ENCODE measurements at places on chromosomes 16 and 17.
A peak's percentile ranks its signal among the peaks of the same experiment; 100 is the strongest.

GRCh38 chr16:59259074-59259949 lies 525.2 kb upstream of the GOT2 start:
- no peak for DNase-seq

DNA sequence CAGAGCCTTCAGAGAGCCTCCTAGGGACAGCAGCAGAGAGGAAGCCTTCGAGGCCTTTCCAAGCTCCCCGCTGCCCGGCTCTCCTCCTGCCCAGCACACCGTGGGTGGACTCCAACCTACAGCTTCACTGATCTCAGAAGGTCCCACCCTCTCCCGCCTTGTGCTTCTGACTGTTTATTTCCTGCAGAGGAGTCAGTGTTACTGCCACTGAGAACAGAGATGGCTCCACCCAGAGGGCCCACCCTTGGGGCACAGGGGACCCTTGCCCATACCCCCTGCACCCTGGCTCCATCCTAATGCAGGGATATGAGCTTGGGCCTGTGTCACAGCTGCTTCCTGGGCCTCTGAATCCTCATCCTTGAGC lies 52.8 kb upstream of the TOB1 start:
- no peak for DNase-seq

- peak; percentile 43 for DNase-seq
Measured at GRCh38 chr17:3754458-3755334, 31.0 kb downstream of the HASPIN start.

DNA sequence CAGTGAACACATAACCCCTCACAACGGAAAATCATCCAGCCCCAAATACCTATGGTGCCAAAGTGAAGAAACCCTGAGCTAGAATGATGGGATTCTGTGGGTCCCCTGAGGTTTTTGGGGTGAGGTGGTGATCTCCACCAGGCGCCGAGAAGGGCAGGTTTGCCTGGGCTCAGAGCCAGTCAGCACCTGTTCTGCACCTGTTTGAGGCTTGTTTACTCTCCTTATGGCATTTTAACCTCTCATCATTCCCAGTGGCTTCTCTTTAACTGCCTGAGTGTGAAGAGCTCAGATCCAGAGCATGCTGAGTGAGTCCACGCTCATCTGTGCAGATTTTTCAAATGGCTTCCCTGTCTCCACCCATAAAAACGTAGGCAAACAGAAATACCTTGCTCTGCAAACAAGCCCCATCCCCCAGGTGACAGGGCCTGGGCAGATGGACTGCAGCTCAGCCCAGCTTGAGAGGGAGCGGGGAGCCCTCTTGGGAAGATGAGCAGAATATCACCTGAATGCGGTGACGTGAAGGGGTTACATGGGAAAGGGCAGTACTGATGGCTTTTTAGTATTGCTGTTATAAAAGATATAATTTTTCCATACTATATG lies 40.1 kb upstream of the CLEC19A start:
- DNase-seq: no peak

GRCh38 chr17:38326996-38327792 lies 16.6 kb downstream of the GPR179 start:
- DNase-seq: no peak

DNA sequence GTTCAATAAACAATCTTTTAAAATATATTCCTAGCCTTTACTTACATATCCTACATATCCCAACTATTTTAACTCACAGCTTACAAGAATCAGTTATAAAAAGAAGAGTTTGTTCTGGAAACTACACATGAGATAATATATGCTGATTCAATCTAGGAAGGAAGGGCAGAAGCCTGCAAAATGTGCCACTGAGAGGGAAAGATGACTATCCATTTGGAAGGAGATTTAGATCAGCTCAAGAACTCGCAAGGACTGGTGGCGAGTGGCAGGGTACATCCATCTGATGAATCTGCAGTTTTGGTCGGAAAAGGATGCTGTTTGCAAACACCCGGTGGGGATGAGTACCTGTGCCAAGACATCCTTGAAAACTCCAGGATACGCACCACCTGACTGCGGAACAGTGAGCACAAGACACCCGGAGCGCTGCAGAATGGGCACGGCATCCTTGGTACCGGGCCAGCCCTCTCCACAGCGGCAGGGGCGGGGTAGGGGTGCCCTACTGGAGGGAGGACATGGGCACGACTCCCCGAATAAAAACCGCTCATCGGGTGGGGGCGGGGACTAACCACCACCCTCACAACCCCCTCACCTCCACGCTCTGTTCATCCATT lies 723 bp downstream of the TRIM37 start:
- peak; percentile 54 for DNase-seq

- no peak for DNase-seq
Measured at GRCh38 chr16:66479661-66480264, 52.7 kb downstream of the BEAN1 start.

GRCh38 chr16:67528222-67528869 lies at the start of gene RIPOR1:
TSS of gene RIPOR1 (plus strand) at chr16:67528829. CDS start at chr16:67538447, 9,618 bp downstream.
- DNase-seq: no peak

GRCh38 chr17:68302666-68303065 lies 11.4 kb downstream of the ARSG start:
- no peak for DNase-seq

DNA sequence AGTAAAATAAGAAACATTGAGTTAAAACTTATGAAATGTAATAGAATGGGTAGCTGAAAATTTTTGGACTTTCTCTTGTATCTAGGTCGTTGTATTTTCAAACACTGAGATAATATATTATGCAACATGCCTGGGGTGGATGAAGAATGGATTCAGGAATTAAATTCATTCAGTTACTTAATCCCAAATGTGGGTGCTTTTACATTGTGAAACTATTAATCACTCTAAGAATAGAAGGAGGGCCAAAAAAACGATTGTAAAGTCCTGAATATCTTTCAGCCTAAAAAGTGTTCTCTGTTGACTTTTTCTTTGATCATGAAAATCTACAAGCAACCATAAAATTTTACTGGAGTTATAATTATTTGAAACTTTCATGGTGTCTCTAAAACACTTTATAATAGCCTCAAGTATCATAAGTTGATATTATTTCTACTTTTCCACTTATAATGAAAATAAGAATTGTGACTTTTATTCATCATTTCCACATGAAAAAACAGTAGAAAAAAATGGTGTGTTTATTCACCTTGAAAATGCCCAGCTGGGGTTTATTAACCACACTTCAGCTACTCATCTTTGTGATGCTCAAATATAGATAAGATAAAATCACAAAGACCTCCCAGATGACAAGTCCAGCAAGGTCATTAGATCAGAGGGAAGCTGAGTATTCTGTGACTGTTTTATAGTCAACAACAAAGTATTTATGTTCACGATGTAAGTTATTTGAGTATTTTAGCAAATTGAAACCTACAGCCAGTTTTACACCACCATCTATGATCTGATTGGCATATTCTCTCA lies 619.9 kb upstream of the SOX9 start:
- no peak for DNase-seq

- no peak for DNase-seq
Measured at GRCh38 chr16:67775273-67775672, 31.1 kb downstream of the RANBP10 start.

- no peak for DNase-seq
Measured at GRCh38 chr17:46971647-46972300, 7.3 kb downstream of the RPRML start.

DNA sequence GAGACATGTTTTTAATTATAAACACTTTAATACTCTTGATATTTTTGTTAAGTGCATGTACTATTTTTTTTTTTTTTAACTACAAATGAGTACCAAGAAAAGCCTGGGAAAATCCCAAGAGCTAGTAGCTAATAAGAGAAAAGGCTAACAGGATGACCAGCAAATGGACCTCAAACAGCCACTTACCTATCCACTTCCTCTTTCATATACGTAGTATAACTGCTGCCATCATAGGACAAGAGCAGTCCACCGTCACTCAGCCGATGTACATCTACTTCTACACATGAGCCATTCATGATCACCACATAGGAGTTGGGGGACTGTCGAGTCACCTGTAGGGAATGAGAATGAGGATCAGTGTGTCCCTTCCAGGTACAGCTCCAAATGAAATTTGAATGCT lies 128.0 kb upstream of the C17orf78 start:
- DNase-seq: no peak

DNA sequence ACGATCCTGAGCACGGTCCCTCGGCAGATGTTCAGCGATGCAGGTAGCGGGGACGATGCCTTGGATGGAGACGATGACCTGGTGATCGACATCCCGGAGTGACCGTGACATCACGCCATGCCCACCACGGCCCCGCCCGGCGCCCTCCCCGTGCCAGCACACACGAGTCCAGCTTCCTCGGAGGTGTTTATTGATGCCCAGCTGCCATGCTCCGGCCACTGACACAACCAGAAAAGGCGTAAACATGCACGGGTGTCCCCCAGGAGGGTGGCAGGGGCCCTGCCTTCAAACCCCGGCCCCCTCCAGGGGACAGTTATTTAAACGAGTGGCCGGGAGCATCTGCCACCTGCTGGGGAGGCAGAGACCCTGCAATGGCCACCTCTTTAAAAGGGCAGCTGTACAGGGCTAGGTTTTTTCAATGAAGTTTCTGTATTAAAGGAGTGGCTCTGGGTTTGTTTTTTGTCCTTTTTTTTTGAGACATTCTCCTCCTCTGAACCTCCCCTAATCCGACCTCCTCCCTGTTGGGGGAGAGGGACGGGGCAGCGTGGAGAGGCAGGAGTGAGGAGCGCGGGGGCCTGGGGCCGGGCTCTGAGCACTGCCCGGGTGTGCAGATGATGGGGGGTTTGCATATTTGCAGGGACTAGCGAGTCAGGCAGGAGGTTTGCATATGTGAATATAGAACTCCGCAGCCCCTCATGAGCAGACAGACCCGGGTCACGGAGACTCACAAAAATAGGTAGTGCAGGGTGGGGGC lies 5.3 kb downstream of the DOC2A start:
- no peak for DNase-seq

- no peak for DNase-seq
Measured at GRCh38 chr16:81836279-81837054, 57.4 kb downstream of the PLCG2 start.

DNA sequence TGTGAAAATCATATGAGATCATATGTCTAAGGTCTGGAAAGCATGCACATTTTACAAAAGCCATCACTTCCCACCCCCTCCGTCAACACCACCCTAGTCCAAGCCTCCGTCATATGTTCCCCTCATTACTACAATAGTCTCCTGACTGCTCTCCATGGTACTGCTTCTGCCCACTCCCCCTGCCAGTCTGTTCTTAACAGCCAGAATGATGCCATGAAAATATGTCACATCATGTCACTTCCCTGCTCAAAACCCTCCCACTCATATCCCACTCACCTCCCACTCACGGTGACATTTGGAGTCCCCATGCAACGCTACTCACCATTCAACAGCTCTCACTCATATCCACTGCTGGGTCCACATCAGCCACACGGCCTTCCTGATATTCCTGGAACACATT lies 432.3 kb downstream of the XYLT1 start:
- no peak for DNase-seq

GRCh38 chr17:19370493-19370960 lies 7.8 kb upstream of the MAPK7 start:
- DNase-seq: no peak

- DNase-seq: no peak
Measured at GRCh38 chr17:15238676-15239422, 26.3 kb downstream of the PMP22 start.

DNA sequence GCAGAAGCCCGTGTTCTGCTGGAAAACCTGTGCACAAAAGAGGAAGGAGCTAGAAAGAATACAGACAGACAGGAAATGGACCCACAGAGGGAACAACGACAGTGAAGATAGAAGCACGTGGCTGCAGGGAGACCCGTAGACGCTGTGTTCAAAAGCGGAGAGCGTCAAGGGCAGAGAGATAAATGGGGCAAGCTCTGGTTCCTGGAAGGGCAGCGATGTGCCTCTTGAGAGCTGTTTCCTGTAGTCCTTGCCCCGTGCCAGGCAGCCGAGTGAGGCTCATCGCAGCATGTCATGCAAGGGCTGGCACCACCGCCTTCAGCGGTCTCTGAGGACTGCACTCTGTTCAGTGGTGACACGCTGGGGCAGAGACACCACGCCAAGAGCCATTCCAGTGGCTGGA lies 43.6 kb upstream of the CACNG5 start:
- no peak for DNase-seq

- no peak for DNase-seq
Measured at GRCh38 chr17:65519462-65519861, 42.0 kb downstream of the AXIN2 start.

DNA sequence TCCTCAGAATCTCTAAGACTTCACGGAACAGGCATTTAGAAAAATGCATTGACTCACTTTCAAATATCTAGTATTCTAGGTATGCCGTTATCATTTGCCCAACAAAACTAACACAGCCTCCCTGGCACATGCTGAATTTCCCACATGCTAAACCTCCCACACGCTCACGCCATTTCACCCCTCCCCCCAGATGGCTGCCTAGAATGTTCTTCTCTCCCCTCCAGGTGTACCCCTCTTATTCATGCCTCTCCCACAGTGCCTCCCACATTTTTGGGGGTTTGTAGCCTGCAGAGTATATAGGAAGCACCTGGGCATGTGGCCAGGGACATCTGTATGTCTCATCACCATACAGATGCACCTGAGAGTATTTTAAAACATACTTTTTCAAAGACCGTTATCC lies 38.2 kb upstream of the ICAM2 start:
- no peak for DNase-seq

GRCh38 chr17:7817643-7817964 lies 16.4 kb upstream of the KDM6B start:
- DNase-seq: no peak

DNA sequence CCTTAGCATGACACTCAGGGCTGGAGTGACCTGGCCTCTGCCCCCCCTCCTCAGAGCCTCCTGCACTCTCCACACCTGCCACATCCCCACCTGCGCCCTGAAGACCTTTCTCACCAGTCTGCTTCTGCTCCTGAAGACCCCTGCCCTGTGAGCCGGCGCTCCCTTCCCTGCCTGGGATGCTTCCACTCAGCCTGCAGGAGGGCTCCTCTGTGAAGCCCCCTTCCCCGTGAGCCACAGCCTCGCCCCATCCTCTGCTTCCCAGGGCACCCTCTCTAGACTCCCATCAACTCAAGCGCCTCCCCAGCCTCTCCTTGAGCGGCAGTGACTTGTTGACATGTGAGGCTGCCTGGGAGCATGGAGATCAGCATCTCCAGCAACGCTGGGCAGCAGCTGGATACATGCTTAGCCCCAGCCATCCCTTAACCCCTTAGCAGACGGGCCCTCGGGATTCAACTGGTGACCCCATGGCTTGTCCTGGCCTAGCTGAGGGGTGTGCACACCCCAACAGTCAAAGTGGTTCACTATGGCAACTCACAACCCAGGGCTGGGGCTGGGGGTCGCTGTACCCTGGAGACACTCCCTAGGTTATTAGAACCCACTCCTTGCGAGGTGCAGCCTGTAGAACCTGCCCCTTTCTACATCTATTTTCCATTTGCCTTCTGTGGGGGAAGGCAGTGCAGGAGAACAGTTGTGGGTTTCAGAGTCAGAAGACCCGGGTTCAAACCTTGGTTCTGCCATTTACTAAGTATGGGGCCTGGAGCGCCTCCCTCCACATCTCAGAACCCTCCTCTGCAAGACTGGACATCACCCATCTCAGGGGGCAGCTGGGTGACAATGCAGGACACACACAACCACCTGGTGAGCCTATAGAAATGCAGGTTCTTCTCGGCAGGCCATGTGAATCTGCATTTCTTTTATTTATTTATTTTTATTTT lies 21.5 kb downstream of the TMEM235 start:
- no peak for DNase-seq

Data from activated CD4-positive, alpha-beta T cell treated with anti-CD3 and anti-CD28 coated beads for 24 hours (primary cell).